ENCODE measurements at places on chromosomes 3 and 15.

DNA sequence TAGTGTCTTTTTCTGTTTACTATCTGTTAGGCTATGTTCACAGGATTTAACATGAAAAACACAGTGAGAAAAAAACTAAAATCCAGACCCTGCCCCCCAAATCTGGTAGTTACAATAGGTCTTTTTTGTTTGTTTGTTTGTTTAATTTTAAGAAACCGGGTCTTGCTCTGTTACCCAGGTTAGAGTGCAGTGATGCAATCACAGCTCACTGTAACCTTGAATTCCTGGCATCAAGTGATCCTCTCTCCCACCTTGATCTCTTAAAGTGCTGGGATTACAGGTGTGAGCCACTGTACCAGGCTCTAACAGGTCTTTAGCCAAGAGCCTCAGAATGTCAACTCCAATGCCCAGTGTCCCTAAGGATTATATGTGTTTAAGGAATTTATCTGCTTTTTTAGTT, 88.0 kb upstream of the GOLIM4 start:
- no peak for DNase-seq

- no peak for DNase-seq
Measured at GRCh38 chr3:46707601-46708011, 6.4 kb downstream of the TMIE start.

GRCh38 chr15:68209735-68210408, 4.7 kb upstream of the CALML4 start:
- DNase-seq: no peak

- DNase-seq: no peak
Measured at GRCh38 chr3:11913316-11913715, 66.6 kb upstream of the TAMM41 start.

GRCh38 chr15:97521381-97522285, 438.9 kb upstream of the ARRDC4 start:
- DNase-seq: no peak

GRCh38 chr15:56244038-56244810, 545 bp upstream of the RFX7 start:
- peak; percentile 80 for DNase-seq

GRCh38 chr3:65914032-65914739, 124.5 kb downstream of the MAGI1 start:
- no peak for DNase-seq

DNA sequence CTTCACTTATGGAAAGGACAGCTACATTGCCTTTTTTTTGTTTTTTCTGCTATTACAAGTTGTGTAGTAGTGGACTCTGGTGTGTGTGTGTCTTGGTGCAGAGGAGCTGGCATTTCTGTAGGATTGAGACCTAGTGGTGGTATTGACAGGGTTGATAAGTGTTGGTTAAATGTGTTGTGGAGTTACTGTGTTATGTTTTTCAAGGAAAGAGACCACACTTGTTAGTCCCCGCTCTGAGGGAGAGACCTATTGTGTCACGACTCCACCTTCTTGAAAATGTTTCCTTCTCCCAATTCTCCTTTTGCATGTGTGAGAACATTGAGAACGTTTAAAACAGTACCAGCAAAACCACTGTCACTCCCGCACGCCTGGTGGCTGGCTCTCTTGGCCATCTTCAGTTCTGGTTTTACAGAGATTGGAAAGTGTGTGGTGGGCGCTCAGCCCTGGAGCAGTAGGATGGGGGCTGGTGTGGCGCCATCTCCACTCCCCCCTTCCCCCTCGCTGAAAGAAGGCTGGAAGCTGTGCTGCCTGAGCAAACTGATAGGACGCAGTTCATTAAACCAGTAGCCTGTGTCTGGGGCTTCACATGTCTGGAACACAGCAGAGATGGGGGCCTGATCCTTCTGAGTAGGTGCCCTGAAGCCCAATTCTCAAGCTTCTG, 5.5 kb downstream of the KLF13 start:
- no peak for DNase-seq

GRCh38 chr3:36433511-36433910, 53.2 kb downstream of the STAC start:
- DNase-seq: no peak

GRCh38 chr3:142929890-142930289, 33.6 kb downstream of the PAQR9 start:
- no peak for DNase-seq

DNA sequence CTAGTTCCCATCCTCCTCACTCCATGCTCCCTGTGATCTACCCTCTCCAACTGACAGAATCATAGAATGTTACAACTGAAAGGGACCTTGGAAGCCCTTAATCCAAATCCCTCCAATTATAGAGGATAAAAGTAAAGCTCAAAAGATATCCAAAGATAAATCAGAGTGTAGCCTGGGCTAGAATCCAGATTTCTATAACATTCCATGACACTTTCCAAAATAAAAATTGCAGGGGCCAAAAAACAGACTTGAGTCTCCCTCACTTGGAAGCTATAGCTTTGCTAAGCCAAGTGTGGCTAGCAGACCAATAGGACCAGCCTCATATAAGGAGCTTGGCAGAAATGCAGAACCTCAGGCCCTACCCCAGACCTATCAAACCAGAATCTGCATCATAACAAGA, 148.1 kb downstream of the NTRK3 start:
- DNase-seq: no peak

- no peak for DNase-seq
Measured at GRCh38 chr3:177760803-177761202, 563.5 kb upstream of the TBL1XR1 start.

GRCh38 chr15:66323312-66323928, 30.1 kb downstream of the DIS3L start:
- DNase-seq: no peak

GRCh38 chr3:97823046-97824004, 1.5 kb downstream of the CRYBG3 start:
- no peak for DNase-seq

GRCh38 chr3:193564012-193564411, 9.3 kb upstream of the ATP13A4 start:
- DNase-seq: no peak

- DNase-seq: no peak
Measured at GRCh38 chr15:95957861-95958260, 372.6 kb upstream of the NR2F2 start.

- DNase-seq: no peak
Measured at GRCh38 chr3:159914426-159914825, 74.2 kb upstream of the IL12A start.

GRCh38 chr3:13934813-13935212, 54.9 kb upstream of the WNT7A start:
- no peak for DNase-seq

- peak; percentile 0 for DNase-seq
Measured at GRCh38 chr3:37255990-37256308, 81.6 kb upstream of the LRRFIP2 start.

DNA sequence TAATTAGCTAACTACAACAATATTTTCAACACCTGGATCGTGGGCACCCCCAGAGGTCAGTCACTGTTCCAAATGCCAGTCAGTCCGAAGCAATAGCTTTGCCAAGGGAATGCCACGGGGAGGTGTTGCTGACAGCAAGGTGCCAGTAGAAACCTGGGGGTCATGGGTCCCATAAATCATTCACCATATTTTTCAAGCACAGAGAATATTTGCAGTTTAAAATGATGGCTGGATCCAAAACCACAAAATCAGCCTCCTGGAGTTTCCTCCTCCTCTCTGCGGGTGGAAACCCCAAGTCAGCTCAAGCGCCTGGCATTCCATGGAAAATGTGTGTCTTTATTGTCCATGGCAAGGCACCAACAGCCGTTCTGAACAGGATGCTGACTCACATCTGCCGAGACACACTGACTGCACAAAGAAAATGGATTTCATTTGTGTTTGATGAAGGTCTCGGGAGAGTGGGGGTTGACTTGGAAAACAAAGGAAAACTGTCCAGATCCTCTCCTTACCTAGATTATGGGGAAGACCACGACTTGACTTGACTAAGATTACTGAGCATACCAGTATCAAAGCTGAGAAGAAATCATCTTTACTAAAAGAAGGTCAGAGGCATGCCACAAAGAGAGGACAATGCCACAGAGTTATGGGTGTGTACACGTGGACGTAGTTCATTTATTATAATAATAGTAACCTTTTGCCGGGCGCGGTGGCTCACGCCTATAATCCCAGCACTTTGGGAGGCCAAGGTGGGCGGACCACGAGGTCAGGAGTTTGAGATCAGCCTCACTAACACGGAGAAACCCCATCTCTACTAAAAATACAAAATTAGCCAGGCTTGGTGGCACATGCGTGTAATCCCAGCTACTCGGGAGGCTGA, 26.4 kb downstream of the ANXA2 start:
- DNase-seq: no peak

DNA sequence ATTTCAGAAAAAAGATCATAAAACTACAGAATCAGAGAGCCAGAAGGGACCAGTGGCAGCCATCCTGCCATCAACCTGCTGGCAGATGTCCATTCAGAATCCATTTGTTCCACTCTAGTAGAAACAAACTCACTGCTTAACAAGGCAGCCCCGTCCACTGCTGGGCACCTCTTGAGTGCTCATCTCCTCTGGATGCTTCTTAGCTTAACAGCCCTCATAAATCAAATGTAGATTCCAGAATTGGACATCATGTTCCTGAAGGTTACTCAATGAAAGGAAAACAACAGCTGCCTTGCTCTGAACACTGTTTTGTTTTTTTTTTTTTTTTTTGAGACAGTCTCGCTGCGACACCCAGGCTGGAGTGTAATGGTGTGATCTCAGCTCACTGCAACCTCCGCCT, 37.3 kb downstream of the ABCC5 start:
- DNase-seq: no peak

GRCh38 chr15:74653426-74654102, 37.9 kb downstream of the CLK3 start:
- no peak for DNase-seq

GRCh38 chr3:58963928-58964503, 85.8 kb downstream of the CFAP20DC start:
- no peak for DNase-seq

GRCh38 chr3:52231502-52232278, 6.2 kb upstream of the TLR9 start:
- peak; percentile 2 for DNase-seq
